ENCODE measurements at places on chromosomes 7 and 10.

GRCh38 chr10:51010977-51011376, 63.3 kb upstream of the PRKG1 start:
- no peak for DNase-seq

GRCh38 chr7:27177795-27178320, 3.7 kb upstream of the HOXA10 start:
- DNase-seq: no peak

DNA sequence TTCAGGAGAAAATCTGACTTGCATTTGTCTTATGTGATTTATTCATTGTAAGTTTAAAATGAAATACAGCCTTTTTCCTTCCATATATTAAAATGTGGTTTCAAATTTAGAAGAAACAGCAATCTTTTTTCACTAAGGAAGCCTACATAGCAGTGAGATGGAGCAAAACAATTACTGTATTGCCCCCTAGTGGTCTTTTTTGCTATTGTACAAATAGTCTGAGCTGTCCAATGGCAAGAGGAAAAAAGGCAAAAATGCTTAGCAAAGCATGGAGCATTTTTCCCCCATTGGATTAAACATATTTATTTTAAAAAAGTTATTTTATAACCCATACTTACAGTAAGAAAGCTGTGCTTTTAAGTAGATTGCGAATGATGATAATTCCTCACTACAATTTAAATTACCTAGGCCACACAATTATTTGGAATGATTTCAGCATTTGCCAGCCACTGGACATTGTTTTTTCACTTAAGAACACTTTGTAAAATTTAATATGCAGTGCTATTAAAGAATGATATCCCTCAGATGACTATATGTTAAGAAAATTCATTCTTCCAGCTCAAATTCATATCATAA, 119.5 kb downstream of the CPED1 start:
- DNase-seq: no peak

- DNase-seq: no peak
Observed at GRCh38 chr7:76069238-76069638, 21.3 kb downstream of the MDH2 start.

GRCh38 chr10:86779220-86780017, 23.0 kb downstream of the BMPR1A start:
- no peak for DNase-seq

- no peak for DNase-seq
Observed at GRCh38 chr10:5457741-5458140, 41.6 kb downstream of the CALML5 start.

DNA sequence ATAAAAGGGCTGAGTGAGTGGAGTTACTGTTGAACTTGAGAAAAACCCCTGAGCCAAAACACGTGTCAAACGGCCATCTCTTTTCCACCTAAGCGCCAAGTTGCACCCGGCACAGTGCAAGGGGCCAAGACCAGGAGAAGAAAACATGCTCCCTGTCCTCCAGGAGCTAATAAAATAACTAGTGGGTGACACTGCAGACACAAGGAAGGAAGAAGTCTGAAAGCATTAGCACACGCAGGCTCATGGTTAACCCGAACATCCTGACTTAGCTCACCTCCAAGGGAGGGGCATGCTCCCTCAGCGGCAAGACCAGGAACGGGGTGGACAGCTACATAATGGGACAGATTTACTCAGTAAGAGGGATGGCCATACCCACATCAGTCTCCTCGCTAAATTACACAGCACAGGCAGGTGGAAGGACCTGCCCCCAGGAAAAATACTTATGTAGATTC, 65.0 kb downstream of the PIP4K2A start:
- DNase-seq: peak; percentile 44

GRCh38 chr7:117010375-117011133, 57.3 kb downstream of the ST7 start:
- peak; percentile 13 for DNase-seq

- no peak for DNase-seq
Observed at GRCh38 chr10:6513476-6513875, 66.6 kb downstream of the PRKCQ start.

- DNase-seq: no peak
Observed at GRCh38 chr7:122046402-122046801, 97.6 kb downstream of the AASS start.

GRCh38 chr7:90298145-90299038, 22.7 kb downstream of the FAM237B start:
- no peak for DNase-seq

- DNase-seq: no peak
Observed at GRCh38 chr10:99442394-99442793, 12.0 kb upstream of the GOT1 start.

DNA sequence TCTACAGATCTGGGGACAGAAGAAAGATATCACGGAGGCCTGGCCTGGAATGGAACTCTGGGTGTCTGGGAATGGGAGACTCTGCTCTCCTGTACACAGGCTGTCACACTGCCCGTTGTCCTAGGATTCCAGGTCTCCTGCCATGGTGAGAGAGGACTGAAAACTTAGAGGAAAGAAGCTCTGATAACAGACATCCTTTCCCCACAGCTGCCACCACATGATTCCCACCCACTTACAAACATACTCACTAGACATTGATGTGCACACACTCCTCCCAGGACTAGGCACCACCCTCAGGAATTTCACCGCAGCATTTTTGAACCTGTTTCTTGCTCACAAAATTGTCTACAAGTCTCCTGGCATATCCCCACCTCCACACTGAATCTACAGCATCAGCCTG, 5.7 kb downstream of the ZNF92 start:
- DNase-seq: no peak

DNA sequence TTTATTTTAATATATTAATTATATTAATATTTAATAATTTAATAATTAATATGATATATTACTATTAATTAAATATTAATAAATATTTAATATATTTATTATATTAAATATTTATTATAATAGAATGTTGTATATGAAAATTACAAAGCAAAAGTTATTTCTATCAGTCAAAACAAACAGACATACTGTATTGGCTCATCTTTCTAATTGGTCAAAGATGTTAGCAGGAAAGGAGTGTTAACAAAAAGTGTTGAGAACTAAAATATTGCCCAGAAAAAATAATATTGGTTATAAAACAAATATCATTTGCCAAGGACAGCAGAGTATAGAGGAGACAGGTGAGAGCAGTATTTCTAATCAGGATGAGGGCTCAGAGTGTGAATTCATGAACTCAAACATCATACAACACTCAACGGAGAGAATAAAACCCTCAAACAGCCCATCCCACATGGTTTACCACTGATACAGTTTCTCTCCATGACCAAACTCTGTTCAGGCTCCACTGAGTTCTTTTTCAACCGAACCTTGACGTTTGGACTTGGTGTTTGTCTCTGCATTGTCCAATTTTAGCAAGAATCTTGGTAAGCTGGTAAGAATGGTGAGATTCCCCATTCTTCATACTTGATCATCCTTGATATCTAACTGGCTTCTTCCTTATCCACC, 58.0 kb downstream of the TSPAN12 start:
- no peak for DNase-seq

DNA sequence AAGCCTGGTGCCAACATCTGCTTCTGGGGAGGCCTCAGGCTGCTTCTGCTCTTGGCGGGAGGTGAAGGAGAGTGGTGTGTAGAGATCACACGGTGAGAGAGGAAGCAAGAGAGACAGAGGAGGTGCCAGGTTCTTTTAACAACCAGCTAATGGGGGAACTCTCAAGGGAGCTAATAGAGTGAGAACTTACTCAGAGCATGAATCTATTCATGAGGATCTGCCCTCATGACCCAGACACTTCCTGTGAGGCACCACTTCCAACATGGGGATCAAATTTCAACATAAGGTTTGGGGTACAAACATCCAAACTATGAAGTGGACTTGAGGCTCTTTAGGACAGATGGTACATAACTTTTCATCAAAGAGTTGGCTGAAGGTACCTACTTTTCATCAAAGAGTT, 5.1 kb upstream of the ZNF32 start:
- no peak for DNase-seq

- no peak for DNase-seq
Observed at GRCh38 chr10:84762754-84763394, 434.5 kb downstream of the CCSER2 start.

GRCh38 chr7:82697897-82698296, 254.3 kb upstream of the CACNA2D1 start:
- DNase-seq: no peak

GRCh38 chr7:3955751-3956696, 655.0 kb downstream of the SDK1 start:
- no peak for DNase-seq

DNA sequence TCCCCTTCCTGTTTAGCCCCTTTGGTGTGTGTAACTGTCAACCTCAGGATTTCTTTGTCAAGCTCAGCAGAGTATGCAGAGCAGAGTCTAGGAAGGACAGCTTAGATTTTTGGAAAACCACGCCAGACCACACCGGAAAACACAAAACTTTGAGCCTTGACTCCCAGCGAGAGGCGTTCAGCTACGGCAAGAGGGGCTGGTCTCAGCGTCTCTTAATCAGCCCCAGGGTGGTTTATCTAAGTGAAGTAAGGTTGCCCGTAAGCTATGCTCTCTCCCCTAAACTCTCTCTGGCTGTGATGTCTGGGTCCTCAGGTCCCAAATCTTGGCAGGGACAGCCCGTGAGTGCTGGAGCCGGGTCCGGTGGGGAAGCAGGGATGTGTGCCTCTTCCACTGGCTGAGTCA, 230.9 kb downstream of the KLF6 start:
- DNase-seq: no peak

- no peak for DNase-seq
Observed at GRCh38 chr7:13627455-13627854, 362.0 kb downstream of the ETV1 start.

DNA sequence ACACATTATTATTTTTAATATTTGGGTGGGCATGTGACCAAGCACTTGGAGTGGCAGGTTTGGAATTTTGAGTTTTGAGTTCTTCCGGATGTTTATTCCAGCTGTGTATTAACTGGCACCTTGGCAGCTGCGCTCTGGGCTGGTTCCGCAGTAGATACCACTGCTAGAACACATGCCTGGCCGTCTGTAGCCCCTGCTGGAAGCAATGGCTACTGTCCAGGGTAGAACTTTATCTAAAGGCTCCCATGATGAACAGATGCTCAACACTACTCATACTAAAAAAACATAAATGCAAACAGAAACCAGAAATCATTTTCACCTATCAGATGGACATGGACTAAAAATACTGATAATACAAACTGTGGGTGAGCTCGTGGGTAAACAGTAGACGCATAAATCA, 19.4 kb upstream of the SH3PXD2A start:
- DNase-seq: no peak

DNA sequence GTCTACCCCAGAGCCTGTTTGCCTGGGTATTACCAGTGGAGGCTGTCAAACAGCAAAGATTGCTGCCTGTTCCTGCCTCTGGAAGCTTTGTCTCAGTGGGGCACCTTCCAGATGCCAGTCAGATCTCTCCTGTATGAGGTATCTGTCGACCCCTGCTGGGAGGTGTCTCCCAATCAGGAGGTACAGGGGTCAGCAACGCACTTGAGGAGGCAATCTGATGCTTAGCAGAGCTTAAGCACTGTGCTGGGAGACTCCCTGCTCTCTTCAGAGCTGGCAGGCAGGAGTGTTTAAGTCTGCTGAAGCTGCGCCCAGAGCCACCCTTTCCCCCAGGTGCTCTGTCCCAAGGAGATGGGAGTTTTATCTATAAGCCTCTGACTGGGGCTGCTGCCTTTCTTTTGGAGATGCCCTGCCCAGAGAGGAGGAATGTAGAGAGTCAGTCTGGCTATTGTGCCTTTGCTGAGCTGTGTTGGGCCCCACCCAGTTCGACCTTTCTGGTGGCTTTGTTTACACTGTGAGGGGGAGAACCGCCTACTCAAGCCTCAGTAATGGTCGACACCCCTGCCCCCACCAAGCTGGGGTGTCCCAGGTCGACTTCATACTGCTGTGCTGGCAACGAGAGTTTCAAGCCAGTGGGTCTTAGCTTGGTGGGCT, 62.2 kb downstream of the PPP1R9A start:
- no peak for DNase-seq

DNA sequence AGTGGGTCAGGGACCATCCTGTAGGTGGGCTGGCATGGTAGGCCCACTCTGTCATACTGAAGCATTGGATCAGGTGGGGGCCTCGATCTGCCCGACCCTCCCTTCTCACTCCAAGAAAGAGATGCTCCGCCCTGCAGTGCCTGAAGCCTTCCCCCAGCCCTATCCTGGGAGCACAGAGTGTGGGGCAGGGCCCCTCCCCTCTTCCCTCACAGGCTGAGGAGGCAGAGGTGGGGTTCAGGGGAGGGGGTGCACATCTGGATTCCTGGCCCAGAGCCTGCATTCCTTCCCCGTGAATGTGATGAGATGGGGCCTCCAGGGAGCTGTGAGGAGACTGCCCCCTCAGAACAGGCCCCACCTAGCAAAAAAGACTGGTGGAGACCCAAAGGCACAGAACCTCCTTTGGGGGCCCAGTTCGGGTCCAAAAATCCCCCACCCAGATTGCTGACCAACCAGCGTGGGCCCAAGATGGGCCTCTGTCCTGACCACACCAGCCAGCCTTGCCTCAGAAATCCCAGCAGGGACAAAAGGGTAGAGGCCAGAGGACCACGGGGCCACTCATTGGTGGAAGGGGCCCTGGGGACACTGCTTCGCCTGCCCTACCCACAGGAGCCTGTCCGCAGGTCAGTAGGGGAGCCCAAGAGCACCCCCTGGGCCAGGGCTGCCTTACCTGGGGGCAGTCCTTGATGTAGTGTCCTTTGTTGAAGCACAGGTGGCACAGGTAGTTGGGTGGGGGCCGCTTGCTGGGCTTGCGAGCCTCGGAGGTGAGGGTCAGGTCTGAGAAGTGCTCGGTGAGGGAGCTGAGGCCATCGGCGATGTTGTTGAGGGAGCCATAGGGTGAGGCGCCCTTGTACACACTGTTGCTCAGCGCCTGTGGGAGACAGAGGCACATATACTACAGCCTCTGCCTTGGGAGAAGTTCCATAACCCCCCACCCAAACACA, 13.3 kb downstream of the ZCCHC24 start:
- no peak for DNase-seq

GRCh38 chr7:54915870-54916598, 102.8 kb upstream of the EGFR start:
- DNase-seq: no peak

GRCh38 chr7:29123626-29124190, 22.6 kb downstream of the CPVL start:
- no peak for DNase-seq

DNA sequence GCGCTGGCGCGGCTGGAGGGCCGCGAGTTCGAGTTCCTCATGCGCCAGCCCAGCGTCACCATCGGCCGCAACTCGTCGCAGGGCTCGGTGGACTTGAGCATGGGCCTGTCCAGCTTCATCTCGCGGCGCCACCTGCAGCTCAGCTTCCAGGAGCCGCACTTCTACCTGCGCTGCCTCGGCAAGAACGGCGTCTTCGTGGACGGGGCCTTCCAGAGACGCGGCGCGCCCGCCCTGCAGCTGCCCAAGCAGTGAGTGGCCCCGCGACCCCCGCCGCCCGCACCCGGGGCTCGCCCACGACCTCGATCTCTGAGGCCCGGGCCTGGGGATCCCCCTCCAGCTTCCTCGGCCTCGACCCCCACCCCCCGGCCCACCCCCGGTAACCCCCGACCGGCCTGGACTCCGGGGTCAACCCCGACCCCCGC, 537 bp downstream of the FOXK1 start:
- DNase-seq: peak; percentile 46

DNA sequence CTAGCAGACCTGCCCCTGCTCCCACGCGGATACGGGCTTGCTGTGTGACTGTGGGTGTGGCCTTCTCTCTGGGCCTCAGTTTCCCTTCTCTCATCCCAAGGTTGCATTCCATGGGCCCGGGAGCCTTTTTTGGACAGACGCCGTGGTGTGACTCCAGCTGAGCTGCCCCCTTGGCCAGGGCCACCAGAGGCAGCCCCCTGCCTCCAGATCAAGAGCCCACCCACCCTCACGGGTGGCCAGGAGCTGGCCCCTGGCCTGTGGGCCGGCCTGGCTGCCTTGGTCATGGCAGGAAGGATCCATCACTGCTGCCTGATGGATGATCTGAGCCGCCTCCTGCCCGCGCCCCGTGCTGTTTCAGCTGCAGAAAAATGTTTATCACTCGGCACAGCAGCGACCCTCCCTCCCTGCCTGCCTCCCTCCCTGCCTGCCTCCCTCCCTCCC, 27.8 kb upstream of the ELFN1 start:
- DNase-seq: no peak

Measured in stimulated activated CD4-positive, alpha-beta T cell treated with anti-CD3 and anti-CD28 coated beads, Interleukin-4, amount 100 ng/mL, for 1 hour (primary cell).